ENCODE measurements at places on chromosomes 7 and 10. TPM values are rescaled to one million over a fixed set of nuclear protein-coding genes. Genes with fewer than 3 reads are reported as not detected.

- peak overlapping the region; percentile 80 for H3K27ac ChIP-seq
- H3K4me3 ChIP-seq, result no peak overlapping the region
- DNase-seq, result no peak
- H3K36me3 ChIP-seq, result no peaks in the 10 kb centered on the region
These were observed 3.8 kb downstream of the GRK5 start for GRCh38 chr10:119211176-119211575.

GRCh38 chr7:37448636-37449361 lies at the start of gene ELMO1:
Gene ELMO1 (minus strand): TSS chr7:37448864. CDS start chr7:37342690, 106,174 bp downstream.
- peaks cover 22% of the 10 kb centered on the region for H3K4me1 ChIP-seq
- no peaks in the 10 kb centered on the region for H3K36me3 ChIP-seq
- peak; percentile 90 for DNase-seq
- peak within 1 kb of the TSS; percentile 97 for H3K4me3 ChIP-seq

- no peak overlapping the region for H3K27ac ChIP-seq
- H3K4me3 ChIP-seq, result no peak overlapping the region
- DNase-seq, result no peak
- no peaks in the 10 kb centered on the region for H3K36me3 ChIP-seq
These were observed 27.0 kb downstream of the ZNF786 start for GRCh38 chr7:149063476-149063875.

- no peak overlapping the region for H3K27ac ChIP-seq
- DNase-seq, result no peak
- no peaks in the 10 kb centered on the region for H3K36me3 ChIP-seq
- H3K4me3 ChIP-seq, result no peak overlapping the region
- H3K27me3 ChIP-seq, result no peaks in the 10 kb centered on the region
These were observed 31.3 kb upstream of the ZNRF2 start for GRCh38 chr7:30252885-30253795.

GRCh38 chr7:71739520-71740173 lies 607.7 kb downstream of the GALNT17 start:
- H3K4me3 ChIP-seq, result no peak overlapping the region
- no peak for DNase-seq
- H3K27ac ChIP-seq, result no peak overlapping the region
- no peaks in the 10 kb centered on the region for H3K27me3 ChIP-seq

- H3K4me1 ChIP-seq, result no peaks in the 10 kb centered on the region
- H3K27ac ChIP-seq, result no peak overlapping the region
- H3K36me3 ChIP-seq, result no peaks in the 10 kb centered on the region
- no peak for DNase-seq
- no peaks in the 10 kb centered on the region for H3K27me3 ChIP-seq
- no peak overlapping the region for H3K4me3 ChIP-seq
These were observed 43.5 kb downstream of the KMT2C start for GRCh38 chr7:152392254-152392653.

DNA sequence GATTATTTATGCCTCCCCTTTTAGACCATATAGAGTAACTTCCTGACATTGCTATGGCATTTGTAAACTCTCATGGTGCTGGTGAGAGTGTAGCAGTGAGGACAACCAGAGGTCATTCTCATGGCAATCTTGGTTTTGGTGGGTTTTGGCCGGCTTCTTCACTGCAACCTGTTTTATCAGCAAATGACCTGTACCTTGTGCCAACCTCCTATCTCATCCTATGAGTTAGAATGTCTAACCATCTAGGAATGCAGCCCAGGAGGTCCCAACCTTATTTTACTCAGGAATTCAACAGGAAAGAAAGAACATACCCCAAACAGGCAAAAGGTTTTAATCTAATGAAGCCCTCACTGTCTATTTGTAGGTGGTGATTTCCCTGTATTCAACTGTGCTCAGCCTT lies 205.4 kb upstream of the YAE1 start:
- H3K36me3 ChIP-seq, result no peaks in the 10 kb centered on the region
- peaks cover 3% of the 10 kb centered on the region for H3K27me3 ChIP-seq
- no peak overlapping the region for H3K4me3 ChIP-seq

- no peaks in the 10 kb centered on the region for H3K27me3 ChIP-seq
- H3K4me1 ChIP-seq, result no peaks in the 10 kb centered on the region
- no peak for DNase-seq
- H3K27ac ChIP-seq, result no peak within 1 kb of the TSS
- no peaks in the 10 kb centered on the region for H3K36me3 ChIP-seq
These were observed at the start of gene OIT3 for GRCh38 chr10:72893136-72893798. Gene OIT3 (plus strand): TSS chr10:72893739. CDS start chr10:72893799, 60 bp downstream.

GRCh38 chr10:129725482-129725881 lies 238.6 kb downstream of the EBF3 start:
- H3K27ac ChIP-seq, result no peak overlapping the region
- no peaks in the 10 kb centered on the region for H3K4me1 ChIP-seq
- H3K36me3 ChIP-seq, result no peaks in the 10 kb centered on the region
- DNase-seq, result no peak
- no peak overlapping the region for H3K4me3 ChIP-seq

DNA sequence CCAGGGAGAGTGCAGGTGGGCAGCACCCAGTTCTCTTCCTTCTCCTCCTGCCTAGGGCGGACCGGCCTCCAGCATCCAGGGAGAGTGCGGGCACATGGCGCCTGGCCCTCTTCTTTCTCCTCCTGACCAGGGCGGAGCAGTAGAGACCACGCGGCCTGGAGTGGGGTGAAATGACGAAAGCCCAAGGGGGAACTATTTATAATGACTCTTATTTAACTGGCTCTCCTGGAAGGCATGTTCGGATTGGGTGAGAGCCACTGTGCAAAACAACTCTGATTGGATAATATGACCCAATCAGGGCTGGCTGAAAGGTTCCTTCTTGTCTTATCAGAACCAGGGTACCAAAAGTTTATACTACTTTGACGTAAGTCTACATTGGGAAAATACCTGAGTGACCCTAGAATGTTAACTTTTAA lies 63.1 kb downstream of the ZNF37A start:
- no peak overlapping the region for H3K27ac ChIP-seq
- no peak for DNase-seq
- no peaks in the 10 kb centered on the region for H3K4me1 ChIP-seq
- H3K4me3 ChIP-seq, result no peak overlapping the region

DNA sequence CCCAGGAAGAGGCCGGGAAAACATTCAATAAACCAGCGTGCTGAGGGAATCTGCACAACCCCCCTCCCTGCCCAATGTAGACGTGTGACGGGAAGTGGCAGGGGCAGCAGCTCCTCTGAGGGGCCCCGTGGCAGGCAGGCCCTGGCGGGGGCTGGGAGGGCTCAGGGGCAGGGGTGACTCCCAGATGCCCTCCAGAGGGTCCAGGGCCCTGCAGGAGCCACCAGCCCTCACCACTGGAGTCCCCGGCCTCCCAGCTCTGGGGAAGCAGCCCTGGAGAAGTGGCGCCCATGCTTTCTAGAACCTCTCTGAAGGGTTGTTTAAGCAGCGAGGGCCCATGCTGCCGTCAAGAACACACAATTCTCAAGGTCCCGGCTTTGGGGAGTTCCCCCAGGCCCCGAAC lies 8.4 kb upstream of the GPER1 start:
- H3K27me3 ChIP-seq, result no peaks in the 10 kb centered on the region
- H3K36me3 ChIP-seq, result no peaks in the 10 kb centered on the region
- no peak overlapping the region for H3K27ac ChIP-seq
- no peak overlapping the region for H3K4me3 ChIP-seq

- no peaks in the 10 kb centered on the region for H3K36me3 ChIP-seq
- no peak for DNase-seq
- H3K4me1 ChIP-seq, result no peaks in the 10 kb centered on the region
- H3K4me3 ChIP-seq, result no peak overlapping the region
These were observed 20.1 kb upstream of the TLX1 start for GRCh38 chr10:101110856-101111523.

DNA sequence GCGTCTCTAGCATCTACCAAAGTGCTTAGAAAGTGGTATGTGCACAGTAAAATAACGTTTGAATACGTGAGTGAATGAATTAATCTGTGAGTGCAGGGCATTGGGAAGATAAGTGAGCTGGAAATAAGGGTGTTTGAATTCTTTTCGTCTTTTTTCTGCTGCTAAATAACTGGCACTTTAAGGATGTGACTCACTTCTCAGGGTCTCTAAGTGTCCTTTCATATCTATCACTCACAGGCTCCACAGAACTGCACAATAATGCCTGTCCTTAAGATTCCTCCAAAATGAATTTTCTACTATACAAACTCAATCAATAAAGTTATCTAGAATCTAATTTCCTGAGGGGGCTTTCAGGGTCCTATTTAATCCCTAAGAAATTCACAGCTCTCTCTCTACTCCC lies 3.2 kb upstream of the DGKB start:
- H3K36me3 ChIP-seq, result no peaks in the 10 kb centered on the region
- no peak overlapping the region for H3K4me3 ChIP-seq
- H3K4me1 ChIP-seq, result no peaks in the 10 kb centered on the region
- no peak overlapping the region for H3K27ac ChIP-seq
- DNase-seq, result no peak
- H3K27me3 ChIP-seq, result no peaks in the 10 kb centered on the region

DNA sequence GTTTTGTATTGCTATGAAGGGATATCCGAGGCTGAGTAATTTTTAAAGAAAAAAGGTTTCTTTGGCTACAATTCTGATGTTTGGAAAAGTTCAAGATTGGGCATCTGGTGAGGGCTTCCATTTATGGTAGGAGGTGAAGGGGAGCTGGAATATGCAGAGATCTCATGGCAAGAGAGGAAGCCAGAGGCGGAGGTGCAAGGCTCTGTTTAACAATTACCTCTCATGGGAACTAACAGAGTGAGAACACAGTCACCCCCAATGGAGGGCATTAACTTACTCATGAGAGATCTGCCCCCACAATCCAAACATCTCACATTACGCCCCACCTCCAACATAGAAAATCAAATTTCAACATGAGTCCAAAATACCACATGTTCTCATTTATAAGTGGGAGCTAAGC lies 62.0 kb downstream of the AKR1D1 start:
- H3K36me3 ChIP-seq, result no peaks in the 10 kb centered on the region
- DNase-seq, result no peak
- H3K4me1 ChIP-seq, result no peaks in the 10 kb centered on the region
- H3K27ac ChIP-seq, result no peak overlapping the region

DNA sequence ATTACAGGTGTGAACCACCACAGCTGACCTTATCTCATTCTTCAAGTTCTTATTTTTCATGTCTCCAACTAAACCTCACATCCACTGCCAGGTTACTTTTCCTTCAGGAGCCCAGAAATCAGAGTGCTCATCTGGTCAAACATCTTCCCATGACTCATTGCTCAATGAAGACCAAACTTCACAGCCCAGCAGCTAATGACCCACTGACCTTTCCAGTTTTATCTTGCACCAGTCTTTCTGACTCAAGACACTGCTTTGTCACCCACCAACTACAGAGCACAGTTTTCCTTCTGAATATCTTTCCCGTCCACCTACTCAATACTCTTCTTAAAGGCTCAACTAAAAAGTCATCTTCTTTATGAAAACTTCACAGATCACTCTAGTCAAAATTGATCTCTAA lies 245.1 kb downstream of the CHCHD3 start:
- H3K4me3 ChIP-seq, result no peak overlapping the region
- peaks cover 2% of the 10 kb centered on the region for H3K36me3 ChIP-seq
- no peak overlapping the region for H3K27ac ChIP-seq
- DNase-seq, result no peak
- H3K27me3 ChIP-seq, result no peaks in the 10 kb centered on the region

- H3K27me3 ChIP-seq, result no peaks in the 10 kb centered on the region
- H3K4me3 ChIP-seq, result no peak overlapping the region
- no peaks in the 10 kb centered on the region for H3K4me1 ChIP-seq
- H3K27ac ChIP-seq, result no peak overlapping the region
- no peak for DNase-seq
These were observed 50.7 kb downstream of the HSPA12A start for GRCh38 chr10:116691635-116692034.

GRCh38 chr10:95840121-95840520 lies 67.7 kb upstream of the CC2D2B start:
- no peak overlapping the region for H3K4me3 ChIP-seq
- H3K27ac ChIP-seq, result no peak overlapping the region
- no peak for DNase-seq
- no peaks in the 10 kb centered on the region for H3K36me3 ChIP-seq
- peaks cover 11% of the 10 kb centered on the region for H3K4me1 ChIP-seq

- H3K36me3 ChIP-seq, result no peaks in the 10 kb centered on the region
- H3K27ac ChIP-seq, result no peak overlapping the region
- no peak overlapping the region for H3K4me3 ChIP-seq
- H3K27me3 ChIP-seq, result no peaks in the 10 kb centered on the region
These were observed 37.5 kb upstream of the CTNNA3 start for GRCh38 chr10:67733511-67733910.

DNA sequence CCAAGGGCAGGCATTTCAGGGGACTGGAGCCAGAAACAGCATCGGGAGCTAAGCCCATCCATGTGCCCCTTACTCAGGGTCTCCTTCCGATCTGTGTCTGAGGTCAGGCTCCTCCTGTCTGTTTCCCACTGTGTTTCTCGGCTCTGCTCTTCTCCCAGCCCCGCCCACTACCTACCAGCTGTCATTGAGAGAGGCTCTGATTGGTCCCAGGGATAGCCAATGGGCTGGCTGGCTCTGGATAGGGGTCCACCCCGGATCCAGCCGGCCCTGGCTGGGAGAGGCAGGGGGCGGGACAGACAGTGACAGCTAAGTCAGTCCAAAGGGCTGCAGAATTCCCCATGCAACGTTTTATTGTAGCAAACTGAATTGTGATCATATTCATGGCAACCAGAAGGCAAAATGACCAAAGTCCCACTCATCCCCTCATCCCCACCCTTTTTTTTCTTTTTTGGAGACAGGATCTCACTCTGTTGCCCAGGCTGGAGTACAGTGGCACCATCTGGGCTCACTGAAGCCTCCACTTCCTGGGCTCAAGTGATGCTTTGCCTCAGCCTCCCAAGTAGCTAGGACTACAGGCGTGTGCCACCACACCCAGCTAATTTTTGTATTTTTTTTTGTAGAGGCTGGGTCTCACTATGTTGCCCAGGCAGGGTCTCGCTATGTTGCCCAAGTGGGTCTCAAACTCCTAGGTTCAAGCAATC lies 76.3 kb downstream of the CLIP2 start:
- H3K27me3 ChIP-seq, result no peaks in the 10 kb centered on the region
- no peak for DNase-seq
- no peaks in the 10 kb centered on the region for H3K4me1 ChIP-seq
- H3K4me3 ChIP-seq, result no peak overlapping the region

Gene MARVELD1
- total RNA-seq, result 0.40 TPM

Gene ZNF775
- 2.7 TPM for total RNA-seq

Gene RSPH10B2
- 0.33 TPM for total RNA-seq

Gene GRM3
- total RNA-seq, result not detected

Gene POLL
- total RNA-seq, result 22.8 TPM

Gene PILRB
- total RNA-seq, result 143 TPM

Gene CREB5
- total RNA-seq, result 0.52 TPM

Gene HK1
- total RNA-seq, result 69.5 TPM

Gene PSMC2
- 82.1 TPM for total RNA-seq

Gene HERPUD2
- total RNA-seq, result 112 TPM

Gene SUN3
- 1.3 TPM for total RNA-seq

Gene TAS2R60
- total RNA-seq, result not detected

Gene OPALIN
- total RNA-seq, result not detected

Gene FRMPD2
- 0.20 TPM for total RNA-seq

Gene FKBP6
- not detected for total RNA-seq

Gene LSM5
- 21.1 TPM for total RNA-seq

Gene GBX1
- total RNA-seq, result not detected

Gene MYL10
- not detected for total RNA-seq

Gene THAP5
- total RNA-seq, result 13.8 TPM

Gene PAX4
- not detected for total RNA-seq
